Trophoblast cell (in vitro differentiated cells and primary cell): ENCODE measurements at places on chromosomes 5 and 9.

DNA sequence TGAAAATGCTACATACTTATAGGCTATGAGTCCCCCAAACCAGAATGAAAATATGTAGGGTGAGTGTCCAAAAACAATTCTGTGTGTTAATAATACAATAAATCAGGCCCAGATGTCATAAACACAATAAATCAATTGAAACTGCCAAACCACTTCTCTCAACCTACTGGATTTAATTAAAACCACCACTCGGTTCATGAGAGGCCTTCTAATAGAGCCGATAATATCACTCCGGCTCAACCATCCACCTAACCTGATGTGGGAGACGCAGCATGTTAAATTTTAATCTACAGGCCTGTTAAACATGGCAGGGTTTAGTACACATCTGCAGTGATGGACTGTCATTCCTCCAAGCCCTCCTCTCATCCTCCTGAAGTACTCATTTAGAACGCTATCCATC is 734.5 kb upstream of the ZNF608 start:
- no peak overlapping the region for H3K27ac ChIP-seq
- peaks cover 4% of the 10 kb centered on the region for H3K4me1 ChIP-seq
- no peaks in the 10 kb centered on the region for H3K27me3 ChIP-seq
- H3K36me3 ChIP-seq, result no peaks in the 10 kb centered on the region
- no peak overlapping the region for H3K4me3 ChIP-seq

- H3K36me3 ChIP-seq, result no peaks in the 10 kb centered on the region
- H3K27ac ChIP-seq, result no peak overlapping the region
- H3K27me3 ChIP-seq, result no peaks in the 10 kb centered on the region
- no peak for DNase-seq
- no peak overlapping the region for H3K4me3 ChIP-seq
- H3K4me1 ChIP-seq, result peaks cover 2% of the 10 kb centered on the region
Measured at GRCh38 chr5:95837492-95837891, 15.0 kb upstream of the GLRX start.

GRCh38 chr5:50666261-50667022 is at the start of gene PARP8:
PARP8 (plus strand) TSS chr5:50666637; CDS start chr5:50667096, 459 bp downstream.
- DNase-seq, result peak; percentile 57
- peak within 1 kb of the TSS; percentile 94 for H3K4me3 ChIP-seq
- H3K36me3 ChIP-seq, result no peaks in the 10 kb centered on the region
- no peaks in the 10 kb centered on the region for H3K27me3 ChIP-seq
- H3K4me1 ChIP-seq, result no peaks in the 10 kb centered on the region

DNA sequence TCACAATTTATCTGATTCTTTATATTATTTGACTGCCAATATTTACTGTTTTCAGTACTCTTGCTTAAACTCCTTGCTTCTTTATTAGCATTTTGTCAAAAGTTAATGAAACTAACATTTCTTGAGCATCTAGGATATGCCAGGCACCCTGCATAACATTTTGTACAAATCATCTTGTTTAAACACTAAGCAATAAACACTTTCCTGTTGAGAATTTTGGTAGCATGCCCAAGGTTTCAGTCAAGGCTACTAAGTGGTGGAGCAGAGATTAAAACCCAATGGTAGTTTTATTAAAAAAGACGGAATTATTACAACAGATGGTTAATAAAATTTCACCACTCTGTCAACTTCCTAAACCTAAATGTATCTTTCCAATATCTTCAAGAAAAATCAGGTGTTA is 43.2 kb downstream of the SKIC3 start:
- no peak overlapping the region for H3K4me3 ChIP-seq
- H3K4me1 ChIP-seq, result no peaks in the 10 kb centered on the region
- DNase-seq, result no peak
- no peak overlapping the region for H3K27ac ChIP-seq
- H3K27me3 ChIP-seq, result no peaks in the 10 kb centered on the region

DNA sequence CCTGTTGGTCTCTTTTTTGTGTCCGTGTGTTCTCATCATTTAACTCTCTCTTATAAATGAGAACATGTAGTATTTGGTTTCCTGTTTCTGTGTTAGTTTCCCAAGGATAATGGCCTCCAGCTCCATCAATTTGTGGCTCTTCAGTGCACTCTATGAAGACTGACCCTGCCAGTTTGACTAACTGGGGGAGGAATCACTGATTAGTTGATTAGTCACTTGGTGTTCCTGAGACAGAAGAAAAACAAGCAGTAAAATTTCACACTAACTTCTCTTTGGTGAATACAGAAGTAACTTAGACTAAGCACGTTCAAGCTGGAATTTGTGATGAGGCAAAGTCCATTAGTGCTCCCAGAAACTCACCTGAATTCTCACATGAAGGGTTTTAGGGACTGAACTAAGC is 495.8 kb upstream of the RORB start:
- no peaks in the 10 kb centered on the region for H3K4me1 ChIP-seq
- H3K36me3 ChIP-seq, result no peaks in the 10 kb centered on the region
- DNase-seq, result no peak
- no peak overlapping the region for H3K4me3 ChIP-seq

GRCh38 chr5:56302027-56302426 is 68.9 kb upstream of the ANKRD55 start:
- H3K36me3 ChIP-seq, result no peaks in the 10 kb centered on the region
- DNase-seq, result no peak
- H3K4me3 ChIP-seq, result no peak overlapping the region
- no peaks in the 10 kb centered on the region for H3K27me3 ChIP-seq

GRCh38 chr9:107274953-107275422 is 8.1 kb upstream of the RAD23B start:
- no peaks in the 10 kb centered on the region for H3K27me3 ChIP-seq
- H3K4me1 ChIP-seq, result peaks cover 7% of the 10 kb centered on the region
- DNase-seq, result peak; percentile 97

DNA sequence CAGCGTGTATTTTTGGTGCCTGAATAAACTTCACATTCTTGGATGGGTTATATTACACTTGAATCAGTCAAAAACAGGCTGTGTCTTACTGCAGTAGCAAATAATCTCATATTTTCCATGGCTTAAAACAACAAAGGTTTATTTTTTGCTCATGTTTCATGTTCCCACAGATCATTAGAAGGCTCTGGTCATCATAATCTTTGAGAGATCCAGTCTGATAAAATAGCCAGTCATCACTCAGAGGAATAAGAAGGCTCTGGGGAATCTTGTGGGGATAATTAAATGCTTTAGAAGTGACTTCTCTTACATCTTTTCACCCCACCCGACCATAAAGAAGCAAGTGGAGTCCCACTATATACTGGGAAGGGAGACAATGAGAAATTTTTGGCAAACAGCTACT is 417.7 kb downstream of the PSAT1 start:
- H3K4me1 ChIP-seq, result no peaks in the 10 kb centered on the region
- H3K27me3 ChIP-seq, result no peaks in the 10 kb centered on the region
- H3K27ac ChIP-seq, result no peak overlapping the region
- no peaks in the 10 kb centered on the region for H3K36me3 ChIP-seq
- no peak overlapping the region for H3K4me3 ChIP-seq

DNA sequence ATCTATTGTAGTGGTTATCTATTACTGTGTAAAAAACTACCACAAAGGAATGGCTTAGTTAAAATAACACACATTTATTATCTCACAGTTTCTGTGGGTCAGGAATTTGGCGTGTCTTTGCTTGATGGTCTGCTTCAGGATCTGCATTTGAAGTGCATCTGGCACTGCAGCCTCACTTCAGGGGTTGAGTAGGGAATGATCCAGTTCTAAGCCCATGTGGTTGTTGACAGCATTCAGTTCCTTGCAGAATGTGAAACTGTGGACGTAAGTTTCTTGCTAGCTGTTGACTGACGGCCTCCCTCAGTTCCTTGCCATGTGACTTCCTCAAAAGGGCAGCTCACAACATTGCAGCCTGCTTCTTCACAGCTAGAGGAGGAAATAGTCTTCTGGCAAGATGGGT is 2.1 kb upstream of the OGN start:
- DNase-seq, result no peak
- no peaks in the 10 kb centered on the region for H3K27me3 ChIP-seq
- no peak overlapping the region for H3K27ac ChIP-seq
- H3K4me3 ChIP-seq, result no peak overlapping the region

- H3K4me1 ChIP-seq, result no peaks in the 10 kb centered on the region
- no peak overlapping the region for H3K4me3 ChIP-seq
- no peaks in the 10 kb centered on the region for H3K36me3 ChIP-seq
- H3K27me3 ChIP-seq, result no peaks in the 10 kb centered on the region
Measured at GRCh38 chr5:143663872-143664271, 148.1 kb upstream of the HMHB1 start.

- H3K27me3 ChIP-seq, result no peaks in the 10 kb centered on the region
- no peak overlapping the region for H3K4me3 ChIP-seq
- H3K4me1 ChIP-seq, result peaks cover 4% of the 10 kb centered on the region
- DNase-seq, result no peak
- H3K36me3 ChIP-seq, result no peaks in the 10 kb centered on the region
- H3K27ac ChIP-seq, result no peak overlapping the region
Measured at GRCh38 chr9:98903961-98904411, 39.7 kb upstream of the COL15A1 start.

DNA sequence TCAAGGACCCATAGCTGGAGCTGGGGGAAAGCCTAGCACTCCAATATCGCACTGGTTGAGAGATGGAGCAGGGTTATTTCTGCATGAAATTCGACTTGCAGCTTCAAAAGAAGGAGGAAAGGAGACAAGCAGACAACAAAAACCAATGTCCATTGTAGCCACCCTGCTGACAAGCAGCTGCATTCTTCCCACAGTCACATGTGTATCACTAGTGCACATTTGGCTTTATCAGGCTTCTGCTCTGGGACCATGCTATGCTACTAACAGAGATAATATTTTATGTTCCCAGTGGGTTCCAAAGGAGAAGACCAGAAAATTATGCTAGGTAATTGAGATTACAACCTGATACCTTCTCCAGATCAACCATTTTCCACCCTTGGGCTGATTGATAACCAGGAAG is 59.7 kb downstream of the MFAP3 start:
- no peak overlapping the region for H3K4me3 ChIP-seq
- no peaks in the 10 kb centered on the region for H3K4me1 ChIP-seq
- no peaks in the 10 kb centered on the region for H3K36me3 ChIP-seq
- no peak overlapping the region for H3K27ac ChIP-seq

DNA sequence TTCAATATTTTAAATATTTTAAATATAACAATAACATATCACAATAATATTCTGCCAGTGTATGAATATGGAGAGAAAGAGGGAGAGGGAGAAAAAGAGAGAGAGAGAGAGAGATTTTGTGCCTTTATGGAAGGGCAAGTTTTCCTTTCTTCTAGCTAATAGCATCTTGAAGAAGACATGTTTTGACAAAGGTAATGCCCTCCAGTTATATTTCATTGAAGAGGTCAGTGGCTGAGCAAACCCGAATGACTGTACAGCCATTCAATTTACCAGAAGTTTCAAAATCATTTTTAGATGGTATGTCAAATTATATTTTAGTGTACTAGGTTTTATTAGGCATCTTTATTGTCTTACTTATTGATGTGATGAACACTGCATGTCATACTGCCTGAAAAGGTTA is 139.3 kb downstream of the EMB start:
- no peaks in the 10 kb centered on the region for H3K4me1 ChIP-seq
- no peak overlapping the region for H3K4me3 ChIP-seq
- no peaks in the 10 kb centered on the region for H3K36me3 ChIP-seq
- no peak for DNase-seq

- H3K27me3 ChIP-seq, result no peaks in the 10 kb centered on the region
- H3K4me1 ChIP-seq, result no peaks in the 10 kb centered on the region
- no peaks in the 10 kb centered on the region for H3K36me3 ChIP-seq
- DNase-seq, result no peak
Measured at GRCh38 chr5:83556190-83556589, 84.6 kb downstream of the VCAN start.

GRCh38 chr5:10366310-10367272 is 13.1 kb downstream of the MARCHF6 start:
- no peaks in the 10 kb centered on the region for H3K4me1 ChIP-seq
- no peaks in the 10 kb centered on the region for H3K27me3 ChIP-seq
- H3K36me3 ChIP-seq, result no peaks in the 10 kb centered on the region
- DNase-seq, result no peak
- H3K27ac ChIP-seq, result no peak overlapping the region
- H3K4me3 ChIP-seq, result no peak overlapping the region

GRCh38 chr9:135038331-135038730 is 49.1 kb upstream of the OLFM1 start:
- no peak overlapping the region for H3K27ac ChIP-seq
- DNase-seq, result no peak
- H3K36me3 ChIP-seq, result no peaks in the 10 kb centered on the region
- no peaks in the 10 kb centered on the region for H3K4me1 ChIP-seq

DNA sequence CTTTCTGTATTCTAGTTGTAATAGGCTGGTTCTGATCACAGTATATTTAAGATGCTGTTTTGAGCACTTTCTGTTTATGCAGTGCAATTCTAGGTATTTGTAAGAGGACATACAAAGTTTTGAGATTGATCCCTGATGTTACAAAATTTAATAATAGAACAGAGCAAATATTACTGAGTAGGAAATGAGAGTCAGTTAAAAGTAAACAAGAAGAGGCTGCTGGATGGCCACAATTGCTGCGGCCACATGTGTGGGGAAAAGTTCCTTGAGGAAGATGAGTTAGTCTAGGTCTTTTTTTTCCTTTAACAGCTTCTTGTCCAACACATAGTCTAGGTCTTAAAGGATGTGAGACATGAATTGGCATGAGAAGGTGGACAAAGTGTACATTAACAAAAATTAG is 11.3 kb downstream of the EHMT1 start:
- no peak overlapping the region for H3K4me3 ChIP-seq
- no peak overlapping the region for H3K27ac ChIP-seq
- no peaks in the 10 kb centered on the region for H3K36me3 ChIP-seq
- peaks cover 2% of the 10 kb centered on the region for H3K4me1 ChIP-seq
- no peak for DNase-seq

GRCh38 chr5:177194268-177194667 is 60.7 kb downstream of the NSD1 start:
- peaks cover 15% of the 10 kb centered on the region for H3K36me3 ChIP-seq
- peak; percentile 85 for DNase-seq
- H3K27ac ChIP-seq, result no peak overlapping the region
- H3K4me3 ChIP-seq, result no peak overlapping the region
- H3K27me3 ChIP-seq, result no peaks in the 10 kb centered on the region

GRCh38 chr9:131837316-131837715 is 97.4 kb upstream of the RAPGEF1 start:
- no peak for DNase-seq
- H3K4me3 ChIP-seq, result no peak overlapping the region
- no peak overlapping the region for H3K27ac ChIP-seq

DNA sequence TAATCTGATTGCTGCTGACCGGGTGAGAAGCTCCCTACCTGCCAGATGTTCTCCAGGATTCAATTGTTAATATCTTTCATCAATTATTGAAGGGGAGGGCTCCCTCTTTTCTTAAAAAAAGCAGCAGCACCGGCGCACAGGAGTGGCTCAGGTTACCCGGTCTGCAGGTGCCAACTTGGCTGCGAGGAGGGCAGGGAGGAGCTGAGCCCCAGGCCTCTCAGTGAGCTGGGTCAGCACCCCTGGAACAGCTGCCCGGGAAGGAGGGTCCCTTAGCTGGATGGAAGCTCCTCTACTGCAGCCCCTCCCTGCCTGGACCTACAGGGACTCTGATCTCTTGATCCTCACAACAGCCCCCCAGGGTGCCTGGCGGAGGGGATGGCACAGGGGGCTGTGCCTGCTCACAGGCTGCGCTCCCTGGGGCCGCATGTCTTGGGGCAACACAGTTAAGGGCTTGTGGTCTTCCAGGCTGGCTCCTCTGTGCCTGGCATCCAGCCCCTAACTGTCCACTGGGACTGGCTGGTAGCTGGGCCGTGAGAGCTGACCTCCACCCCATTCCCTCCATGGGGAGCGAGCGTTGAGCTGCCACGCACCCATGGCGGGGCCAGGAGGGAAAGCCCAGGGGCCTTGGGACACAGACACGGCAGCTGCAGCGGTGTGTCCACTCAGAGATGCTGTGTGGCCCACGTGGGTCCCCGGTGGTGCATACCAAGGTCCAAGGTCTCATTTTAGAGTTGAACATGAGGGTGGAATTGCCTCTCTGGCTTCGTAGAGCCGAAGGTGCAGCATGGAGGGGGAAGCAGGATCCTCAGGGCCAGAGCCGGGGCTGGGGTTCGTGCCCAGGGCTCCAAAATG is 28.6 kb upstream of the TMEM250 start:
- H3K4me1 ChIP-seq, result no peaks in the 10 kb centered on the region
- H3K27ac ChIP-seq, result no peak overlapping the region
- no peaks in the 10 kb centered on the region for H3K27me3 ChIP-seq
- DNase-seq, result no peak
